ENCODE measurements at places on chromosomes 16 and 17. TPM values are rescaled to one million over a fixed set of nuclear protein-coding genes. Genes with fewer than 3 reads are reported as not detected.

MYH8 gene
- not detected for total RNA-seq

EME2 gene
- 12.3 TPM for total RNA-seq

DNA sequence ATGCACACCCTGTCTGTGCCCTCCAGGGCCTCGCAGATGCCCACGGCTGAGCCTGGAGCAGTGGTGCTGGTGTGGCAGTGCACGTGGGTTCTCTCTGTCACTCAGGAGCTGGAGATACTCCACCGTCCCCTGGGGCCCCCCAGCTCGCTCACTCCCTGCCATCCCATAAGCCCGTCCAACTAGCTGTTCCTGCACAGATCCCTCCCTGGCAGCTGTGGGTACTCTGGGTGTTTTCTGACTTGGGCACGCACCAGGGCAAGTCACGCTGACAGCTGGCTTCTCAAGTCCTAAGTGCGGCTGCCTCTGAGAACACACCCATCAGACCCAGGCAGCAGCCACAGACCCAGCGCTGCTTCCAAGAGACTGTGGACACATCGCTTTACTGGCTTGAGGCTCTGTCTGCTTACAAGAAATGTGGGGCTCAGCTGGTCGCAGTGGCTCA, 25.4 kb upstream of the ITGB4 start:
- peak overlapping the region; percentile 90 for H3K27ac ChIP-seq
- H3K36me3 ChIP-seq = peaks cover 7% of the 10 kb centered on the region
- H3K4me3 ChIP-seq = no peak overlapping the region
- H3K27me3 ChIP-seq = no peaks in the 10 kb centered on the region
- DNase-seq = no peak

- peaks cover 18% of the 10 kb centered on the region for H3K36me3 ChIP-seq
- H3K27ac ChIP-seq = peak within 1 kb of the TSS; percentile 96
- peaks cover 26% of the 10 kb centered on the region for H3K4me1 ChIP-seq
- DNase-seq = peak; percentile 83
These were observed at the start of gene FLII for GRCh38 chr17:18258356-18259038. FLII (minus strand) TSS chr17:18258738; CDS start chr17:18258690, 48 bp downstream.

DNA sequence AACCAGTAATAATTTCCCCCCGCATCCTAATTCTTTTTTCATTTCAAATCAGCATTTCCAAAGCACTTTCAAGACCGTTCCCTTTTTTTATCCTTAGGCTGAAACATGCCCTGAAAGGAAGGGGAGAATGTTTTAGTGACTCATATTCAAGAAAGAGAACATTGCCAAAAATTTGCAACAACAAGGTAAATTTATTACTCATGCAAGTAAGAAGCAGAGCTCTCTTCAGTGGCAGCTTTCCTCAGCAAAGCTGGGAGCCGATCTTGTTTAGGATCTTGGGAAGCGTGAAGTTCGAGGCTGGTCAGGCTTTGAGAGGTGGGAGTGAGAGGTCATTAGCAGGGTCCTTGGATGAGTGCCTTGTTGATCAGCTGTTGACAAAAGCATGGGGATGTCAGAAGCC, 129.5 kb downstream of the PRKCA start:
- peaks cover 24% of the 10 kb centered on the region for H3K4me1 ChIP-seq
- no peaks in the 10 kb centered on the region for H3K27me3 ChIP-seq
- peak overlapping the region; percentile 65 for H3K27ac ChIP-seq
- H3K4me3 ChIP-seq = peak overlapping the region; percentile 43

DNA sequence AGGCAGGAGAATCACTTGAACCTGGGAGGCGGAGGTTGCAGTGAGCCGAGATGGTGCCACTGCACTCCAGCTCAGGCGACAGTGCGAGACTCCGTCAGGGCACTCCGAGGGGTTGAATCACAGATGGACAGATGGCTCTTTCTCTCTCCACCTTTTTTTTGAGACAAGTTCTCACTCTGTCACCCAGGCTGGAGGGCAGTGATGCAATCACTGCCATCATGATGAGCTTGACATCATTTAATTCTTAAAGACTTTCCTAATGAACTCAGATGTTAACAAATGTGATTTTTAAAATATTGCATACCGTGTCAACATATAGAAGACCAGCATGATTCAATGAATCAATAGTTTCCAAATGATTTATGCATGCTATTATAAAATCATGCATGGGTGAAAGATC, 3.5 kb downstream of the GDPD1 start:
- no peak for DNase-seq
- no peaks in the 10 kb centered on the region for H3K4me1 ChIP-seq
- H3K27me3 ChIP-seq = no peaks in the 10 kb centered on the region
- no peaks in the 10 kb centered on the region for H3K36me3 ChIP-seq
